ENCODE measurements at places on chromosomes 5 and 9. TPM values are rescaled to one million over a fixed set of nuclear protein-coding genes. Genes with fewer than 3 reads are reported as not detected.

The IL9 gene
- not detected for polyA plus RNA-seq

The RFESD gene
- polyA plus RNA-seq, result 11.8 TPM

The TMC1 gene
- not detected for polyA plus RNA-seq

The PCDHGA11 gene
- polyA plus RNA-seq, result not detected

The MYO10 gene
- not detected for polyA plus RNA-seq

The ARHGAP26 gene
- 11.9 TPM for polyA plus RNA-seq

The NKD2 gene
- not detected for polyA plus RNA-seq

The C5orf34 gene
- 0.60 TPM for polyA plus RNA-seq

The TEK gene
- not detected for polyA plus RNA-seq

The ADCY2 gene
- polyA plus RNA-seq, result not detected

All from CD4-positive, alpha-beta memory T cell (primary cell).